ENCODE measurements at places on chromosomes 13 and 19.

DNA sequence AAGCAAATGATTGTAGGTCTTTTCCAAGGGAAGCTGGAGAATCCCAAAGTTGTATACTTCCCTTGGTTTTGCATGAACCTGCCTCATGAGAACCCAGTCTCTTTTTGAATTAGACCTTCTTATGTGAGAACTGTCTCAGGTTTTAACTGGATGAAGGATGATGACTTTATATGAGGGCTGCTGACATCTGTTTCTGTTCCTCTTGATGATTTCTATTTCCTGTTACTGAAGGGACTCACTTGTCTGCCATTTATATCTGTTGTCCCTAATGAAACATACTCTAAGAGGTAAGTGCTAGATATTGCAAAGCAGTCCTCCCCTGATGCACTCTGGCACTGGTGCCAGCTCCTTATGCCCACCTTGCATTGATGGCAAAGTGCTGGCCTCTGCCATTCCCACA lies 33.6 kb downstream of the ERICH4 start:
- no peak for DNase-seq

DNA sequence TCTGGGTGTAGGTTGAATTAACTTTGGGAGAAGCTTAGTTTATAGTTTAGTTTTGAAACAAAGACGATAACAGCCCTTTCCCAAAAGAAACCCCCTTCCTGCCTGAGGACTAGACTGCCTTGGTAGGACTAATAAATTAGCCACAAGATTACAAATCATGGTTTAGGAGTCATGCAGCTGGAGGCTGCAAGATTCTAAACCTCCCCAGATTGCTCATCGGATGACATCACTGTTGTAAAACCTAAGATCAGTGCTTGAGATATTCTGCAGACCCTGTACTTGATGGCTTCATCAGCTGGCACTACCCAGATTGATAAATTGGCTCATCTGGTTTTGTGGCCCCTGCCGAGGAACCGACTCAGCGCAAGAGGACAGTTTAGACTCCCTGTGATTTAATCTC lies 35.9 kb upstream of the MPHOSPH8 start:
- no peak for DNase-seq

GRCh38 chr19:30539315-30539714 lies 167.1 kb downstream of the ZNF536 start:
- DNase-seq = no peak

- DNase-seq = no peak
These were observed 317.9 kb downstream of the SHISA2 start for GRCh38 chr13:25733696-25734435.

GRCh38 chr13:76222511-76222910 lies 586.4 kb downstream of the LMO7 start:
- no peak for DNase-seq

DNA sequence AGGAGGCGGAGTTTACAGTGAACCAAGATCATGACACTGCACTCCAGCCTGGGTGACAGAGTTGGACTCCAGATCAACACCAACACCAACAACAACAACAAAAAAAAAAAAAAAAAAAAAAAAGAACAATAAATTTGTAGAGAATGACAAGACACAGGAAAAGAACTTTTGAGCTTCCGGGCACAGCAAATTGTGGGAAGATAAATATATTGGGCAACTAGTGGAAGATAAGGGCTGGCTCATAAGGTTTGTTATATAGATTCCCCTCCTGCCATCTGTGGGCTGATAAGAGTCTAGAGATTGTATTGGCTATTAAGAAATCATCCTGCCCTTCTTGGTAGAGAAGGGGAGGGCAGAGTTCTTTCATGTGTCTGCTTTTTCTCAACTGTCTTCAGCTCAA lies 33.1 kb upstream of the CYP2S1 start:
- DNase-seq = no peak
